ENCODE measurements at places on chromosomes 2 and 18.

GRCh38 chr2:126431136-126431535 lies 224.8 kb upstream of the GYPC start:
- no peak for DNase-seq

DNA sequence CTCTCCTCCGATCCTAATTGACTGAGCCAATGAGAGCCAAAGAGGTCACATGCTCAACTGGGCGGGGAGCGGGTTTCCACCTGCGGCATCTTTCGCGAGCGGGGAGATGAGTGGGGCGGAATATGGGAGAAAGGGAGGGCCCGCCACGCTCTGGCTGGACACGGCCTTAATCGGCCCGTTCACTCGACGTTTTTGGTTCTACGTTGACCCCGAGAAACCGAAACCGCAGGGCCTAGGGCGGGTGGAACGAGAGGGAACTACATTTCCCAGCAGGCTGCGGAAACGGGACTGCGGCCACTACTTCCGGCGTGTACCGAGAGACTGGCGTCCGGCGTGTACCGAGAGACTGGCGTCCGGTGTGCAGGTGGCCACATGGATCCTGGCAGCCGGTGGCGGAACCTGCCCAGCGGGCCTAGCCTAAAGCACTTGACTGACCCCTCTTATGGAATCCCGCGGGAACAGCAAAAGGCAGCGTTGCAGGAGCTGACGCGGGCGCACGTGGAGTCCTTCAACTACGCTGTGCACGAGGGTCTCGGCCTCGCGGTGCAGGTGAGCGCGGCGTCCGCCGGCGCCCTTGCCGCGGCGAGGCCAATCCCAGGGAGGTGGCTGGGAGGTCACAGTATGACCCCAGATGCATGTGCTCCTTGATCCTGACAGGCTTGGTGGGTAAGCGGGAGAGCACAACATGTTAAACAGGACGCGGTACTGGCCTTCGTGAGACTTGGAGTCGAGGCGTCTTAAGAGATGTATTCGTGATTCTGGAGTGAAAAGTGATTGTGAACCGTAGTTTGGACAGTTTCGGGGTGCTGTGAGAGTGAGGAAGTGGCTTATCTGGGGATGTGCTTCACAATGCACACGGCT lies at the start of gene POLR1B:
POLR1B (plus strand) TSS at position 343 of the 861 bp plus-strand sequence; CDS start at position 373, 30 bp downstream.
- DNase-seq = peak; percentile 69

DNA sequence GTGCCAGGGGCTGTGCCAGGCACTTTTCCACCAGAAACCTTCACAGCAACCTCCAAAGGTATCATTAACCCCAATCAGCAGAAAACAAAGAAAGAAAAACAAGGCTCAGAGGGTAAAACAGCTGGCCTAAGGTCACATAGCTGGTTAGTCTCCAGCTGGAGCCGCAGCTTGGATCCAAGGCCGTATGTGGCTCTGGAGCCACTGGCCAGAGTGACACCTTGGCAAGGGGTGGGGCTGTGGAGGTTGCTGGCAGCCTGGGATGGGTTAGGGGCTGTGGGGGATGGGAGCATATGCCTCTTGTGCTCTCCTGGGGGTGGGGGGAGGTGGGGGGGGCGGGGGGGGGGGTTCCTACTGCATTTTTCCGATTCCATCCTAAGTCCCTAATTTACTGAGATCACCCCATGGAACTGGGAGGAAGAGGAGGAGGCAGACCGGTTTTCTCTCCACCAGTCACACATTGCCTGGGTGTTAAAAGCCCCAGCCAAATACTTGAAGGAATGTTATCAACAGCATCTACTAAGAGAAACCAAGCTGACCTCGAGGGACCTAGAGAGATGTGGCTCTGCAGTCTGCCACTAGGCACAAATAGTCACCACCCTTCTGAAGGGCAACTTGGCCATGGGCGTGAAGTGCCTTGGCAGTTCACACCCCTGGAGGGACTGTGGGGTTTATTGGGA lies 8.0 kb downstream of the HAAO start:
- no peak for DNase-seq

DNA sequence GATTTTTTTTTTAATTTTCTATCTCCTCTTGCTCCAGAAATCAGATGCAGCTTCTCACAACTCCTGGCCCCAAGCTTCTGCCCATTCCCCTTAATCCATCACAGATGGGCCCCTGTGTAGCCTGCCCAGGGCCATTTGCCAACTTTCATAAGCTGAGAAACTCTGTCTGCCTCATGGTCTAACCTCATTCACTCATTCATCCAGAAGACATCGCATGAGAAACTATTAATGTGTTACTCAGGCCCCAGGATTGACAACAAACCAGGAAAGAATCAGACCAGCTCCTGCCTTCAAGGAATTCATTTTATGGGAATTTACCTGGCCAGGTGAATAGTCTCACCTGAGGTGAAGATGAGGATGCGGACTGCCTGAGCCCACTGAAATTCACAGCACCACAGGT lies 35.0 kb downstream of the SLC14A2 start:
- no peak for DNase-seq

GRCh38 chr2:160207804-160208654 lies 8.0 kb upstream of the ITGB6 start:
- DNase-seq = no peak

DNA sequence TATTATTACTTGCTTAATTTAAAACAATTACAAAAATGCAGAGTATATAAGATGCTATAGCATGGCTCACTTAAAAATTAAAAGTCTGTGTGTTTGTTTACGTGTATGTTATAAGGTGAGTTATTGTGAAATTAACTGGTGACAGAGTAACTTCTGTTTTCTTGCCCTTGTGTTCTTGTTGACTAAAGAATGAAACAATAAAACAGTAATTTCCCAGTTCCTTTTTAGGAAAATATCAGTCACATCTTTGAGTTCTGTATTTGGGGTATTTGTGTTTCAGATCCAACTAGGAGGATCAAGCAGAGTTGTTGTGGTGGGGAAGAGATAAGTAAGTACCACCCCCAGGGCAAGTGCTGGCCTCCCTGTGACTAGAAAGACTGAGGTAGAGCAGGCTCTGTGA lies 143.6 kb downstream of the CCDC148 start:
- no peak for DNase-seq

DNA sequence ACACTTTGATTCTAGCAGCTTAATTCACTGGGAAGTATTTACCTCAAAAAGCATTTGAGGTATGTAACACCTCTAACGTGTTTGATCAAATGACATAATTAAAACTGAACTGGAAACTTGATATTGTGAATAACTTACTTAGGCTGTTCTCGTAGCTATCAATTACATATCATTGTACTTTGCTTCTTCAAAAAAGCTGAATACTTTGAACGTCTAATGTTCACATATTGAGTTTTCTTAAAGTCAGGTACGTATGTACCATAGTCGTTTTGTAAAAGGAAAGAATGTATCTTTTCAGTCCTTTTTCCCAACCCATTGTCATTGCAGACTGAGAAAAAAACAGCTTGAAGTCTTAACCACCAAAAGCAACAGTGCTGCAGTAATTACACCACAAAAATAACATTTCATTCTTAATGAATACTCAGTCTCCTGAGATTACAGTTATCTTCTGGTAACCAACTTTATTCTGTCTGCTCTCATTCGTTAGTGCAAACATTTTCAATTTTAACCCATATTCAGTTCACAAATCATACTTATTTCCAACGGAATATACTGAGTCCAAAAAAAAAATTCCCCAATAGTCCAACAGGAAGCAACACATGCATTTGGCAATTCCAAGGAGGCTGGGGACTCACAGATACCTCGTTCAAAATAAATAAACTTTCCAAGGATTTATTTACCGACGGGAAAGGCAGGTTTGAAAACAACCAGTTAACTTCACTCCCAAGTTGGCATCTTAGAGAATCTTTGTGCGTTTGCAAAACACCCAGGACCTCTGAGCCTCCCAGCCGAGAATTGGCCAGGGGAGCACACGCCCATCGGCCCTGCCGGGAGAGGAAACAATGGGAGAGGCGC lies 1.1 kb downstream of the CHN1 start:
- DNase-seq = peak; percentile 38

- DNase-seq = no peak
Measured at GRCh38 chr18:32122039-32122438, 30.4 kb downstream of the RNF138 start.
